Stimulated activated CD8-positive, alpha-beta memory T cell treated with anti-CD3 and anti-CD28 coated beads, Interleukin-7, amount 100 ng/mL, for 1 hour (primary cell): ENCODE measurements at places on chromosomes 12 and 14.

DNA sequence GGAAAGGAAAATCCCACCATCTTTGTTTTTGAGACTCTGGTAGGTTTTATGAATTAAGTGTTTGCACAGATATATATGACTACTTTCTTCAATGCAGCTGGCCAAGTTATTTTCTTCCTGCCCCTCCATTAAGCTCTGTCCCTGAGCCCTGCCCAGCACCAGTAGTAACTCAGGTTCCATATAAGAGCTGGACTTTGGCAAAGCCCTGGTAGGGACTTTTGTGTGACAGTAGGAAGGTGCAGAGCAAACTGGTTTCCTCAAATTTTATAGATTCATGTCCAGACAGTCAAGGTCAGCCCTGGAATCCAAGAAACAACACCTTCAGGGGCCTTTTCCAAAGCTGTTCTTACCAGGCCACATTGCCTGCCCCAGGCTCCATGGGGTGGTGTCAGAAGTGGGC, 47.3 kb downstream of the SSPN start:
- no peak for DNase-seq

DNA sequence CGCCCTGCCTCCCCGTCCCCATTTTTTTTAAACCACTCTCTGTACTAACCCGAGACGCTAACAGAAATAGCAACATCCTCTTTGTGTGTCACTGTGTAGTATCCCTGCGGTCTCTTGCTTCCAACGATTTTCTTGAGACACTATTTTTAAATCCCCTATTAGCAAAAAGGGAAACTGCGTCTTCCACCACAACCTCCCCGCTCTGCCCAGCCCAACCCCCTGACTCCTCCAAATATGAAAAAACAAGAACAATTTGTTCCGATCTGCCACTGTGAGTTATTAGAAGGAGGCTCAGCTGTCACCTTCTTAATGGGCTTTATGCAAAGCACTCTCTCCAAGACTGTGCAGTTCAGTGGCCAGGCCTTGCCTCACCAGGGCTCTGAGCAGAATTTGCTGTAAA, 76.3 kb downstream of the MAP1LC3B2 start:
- DNase-seq = no peak

- no peak for DNase-seq
These were observed 113.3 kb downstream of the FOXN3 start for GRCh38 chr14:89303456-89304435.

GRCh38 chr12:50069539-50069938, 12.1 kb downstream of the ASIC1 start:
- DNase-seq = no peak

DNA sequence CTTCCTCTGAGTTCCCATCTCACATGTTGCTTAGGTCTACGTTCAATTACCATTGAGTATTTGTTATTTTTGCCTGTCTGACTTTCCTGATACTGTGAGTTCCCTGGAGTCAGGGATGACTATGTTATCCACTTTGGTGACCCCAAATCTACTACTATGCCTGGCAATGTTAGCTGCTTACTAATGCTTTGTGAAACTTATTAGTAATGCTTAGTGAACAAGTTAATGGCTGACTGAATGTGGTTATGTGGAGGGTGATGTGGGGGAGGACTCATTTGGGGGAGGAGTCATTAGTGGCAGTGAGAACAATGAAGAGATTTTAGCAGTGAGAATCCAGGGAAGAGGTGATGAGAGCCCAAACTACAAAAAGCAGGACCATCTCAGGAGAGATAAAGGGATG, 121.6 kb downstream of the KTN1 start:
- DNase-seq = no peak

GRCh38 chr12:43148691-43149090, 403.3 kb downstream of the ADAMTS20 start:
- DNase-seq = no peak
